ENCODE measurements at places on chromosomes 7 and 10. TPM values are rescaled to one million over a fixed set of nuclear protein-coding genes. Genes with fewer than 3 reads are reported as not detected.

Gene TSC22D4
- 47.5 TPM for total RNA-seq

Gene CNNM1
- total RNA-seq: 0.19 TPM

Gene PTPRN2
- 1.3 TPM for total RNA-seq

Gene CNTNAP2
- total RNA-seq: 0.99 TPM

Gene ERVW-1
- total RNA-seq: not detected

Gene ADAM8
- 1.4 TPM for total RNA-seq

Gene PALD1
- total RNA-seq: 5.1 TPM

Gene GPER1
- 3.0 TPM for total RNA-seq

Gene PBLD
- total RNA-seq: 5.1 TPM

DNA sequence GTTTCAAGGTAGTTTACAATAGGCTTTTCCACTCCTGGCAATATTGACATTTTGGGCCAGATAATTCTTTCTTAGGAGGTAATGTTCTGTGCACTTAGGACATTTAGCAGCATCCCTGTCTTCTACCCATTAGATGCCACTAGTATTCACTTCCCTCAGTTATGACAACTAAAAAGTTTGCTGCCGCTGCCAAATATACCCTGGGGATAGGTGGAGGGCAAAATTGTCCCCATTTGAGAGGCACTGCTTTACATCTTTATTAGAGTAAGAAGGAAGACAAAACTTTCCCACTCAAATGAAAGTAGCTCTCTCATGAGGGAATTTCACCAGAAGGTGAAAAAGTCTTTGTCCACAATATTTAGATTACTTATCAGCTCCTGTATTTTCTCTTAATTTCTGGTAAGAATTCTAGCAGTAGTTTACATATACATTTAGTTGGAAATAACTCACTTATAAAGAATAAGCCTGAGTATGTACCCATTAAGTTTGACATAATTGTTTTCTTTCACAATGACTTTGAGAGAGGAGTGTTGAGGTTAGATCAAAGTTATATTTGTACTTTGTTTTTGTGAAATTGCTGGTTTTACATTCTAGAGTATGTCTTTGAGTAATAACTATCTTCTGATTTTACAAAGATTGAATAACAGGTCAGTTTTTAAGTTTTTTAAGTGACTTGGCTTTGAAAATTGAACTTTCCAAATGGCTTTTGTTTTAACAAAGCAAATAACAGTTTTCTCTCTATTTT is 46.0 kb downstream of the HELLS start:
- DNase-seq: no peak

GRCh38 chr10:75712242-75712880 is 280.9 kb downstream of the LRMDA start:
- no peak for DNase-seq

GRCh38 chr10:34147641-34148304 is 667.3 kb downstream of the PARD3 start:
- no peak for DNase-seq

GRCh38 chr7:1329966-1330800 is 97.5 kb downstream of the UNCX start:
- no peak for DNase-seq

DNA sequence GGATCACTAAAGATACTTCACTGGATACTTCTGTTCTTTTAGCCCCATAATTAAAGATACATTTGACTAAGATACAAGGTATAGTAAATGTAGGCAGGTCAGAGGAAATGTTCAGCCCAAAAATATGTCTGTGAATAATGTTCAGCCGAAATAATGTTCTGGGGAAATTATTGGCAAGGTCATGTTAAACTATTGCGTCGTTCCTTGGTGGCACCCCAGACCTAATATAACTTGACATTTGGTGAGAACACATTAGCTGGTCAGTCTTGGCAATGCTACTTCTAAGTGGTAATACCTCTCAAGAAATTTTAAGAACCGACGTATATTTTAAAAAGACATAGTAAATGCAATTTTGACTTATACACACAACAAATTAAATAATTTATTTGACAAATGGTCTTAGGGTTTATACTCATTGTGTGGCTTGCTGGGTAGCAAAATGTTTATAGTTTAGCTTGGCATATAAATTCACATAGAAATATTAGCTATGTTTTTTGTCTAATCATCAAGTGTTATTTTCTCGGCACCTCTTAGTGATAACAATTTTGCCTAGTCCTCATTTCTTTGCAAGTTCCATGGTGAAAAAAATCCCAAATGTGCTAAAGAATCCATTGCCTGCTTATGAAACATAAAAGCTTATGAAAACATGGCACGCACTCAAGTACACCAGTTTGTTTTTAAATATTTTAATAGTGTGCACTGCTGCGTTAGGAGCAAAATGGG is 270.3 kb upstream of the NEBL start:
- DNase-seq: no peak

DNA sequence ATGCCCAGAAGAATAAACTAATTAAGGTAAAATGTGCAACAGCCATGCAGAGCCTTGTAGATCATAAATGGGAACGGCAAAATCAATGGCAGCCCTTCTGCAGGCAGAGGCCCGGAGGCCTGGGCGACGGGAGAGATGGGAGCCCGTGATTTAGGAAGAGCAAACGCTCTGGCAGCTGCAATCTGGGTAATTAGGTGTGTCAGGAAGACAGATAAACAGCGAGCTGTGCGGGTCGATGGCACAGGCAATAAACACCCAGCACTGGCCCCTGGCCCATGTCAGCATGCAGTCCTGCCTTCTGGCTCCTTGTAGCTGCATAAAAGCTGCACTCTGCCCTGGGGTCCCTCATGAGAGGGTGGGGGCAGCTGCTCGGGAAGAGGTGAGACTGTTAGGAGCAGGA is 78.0 kb downstream of the GOLGA7B start:
- DNase-seq: no peak

DNA sequence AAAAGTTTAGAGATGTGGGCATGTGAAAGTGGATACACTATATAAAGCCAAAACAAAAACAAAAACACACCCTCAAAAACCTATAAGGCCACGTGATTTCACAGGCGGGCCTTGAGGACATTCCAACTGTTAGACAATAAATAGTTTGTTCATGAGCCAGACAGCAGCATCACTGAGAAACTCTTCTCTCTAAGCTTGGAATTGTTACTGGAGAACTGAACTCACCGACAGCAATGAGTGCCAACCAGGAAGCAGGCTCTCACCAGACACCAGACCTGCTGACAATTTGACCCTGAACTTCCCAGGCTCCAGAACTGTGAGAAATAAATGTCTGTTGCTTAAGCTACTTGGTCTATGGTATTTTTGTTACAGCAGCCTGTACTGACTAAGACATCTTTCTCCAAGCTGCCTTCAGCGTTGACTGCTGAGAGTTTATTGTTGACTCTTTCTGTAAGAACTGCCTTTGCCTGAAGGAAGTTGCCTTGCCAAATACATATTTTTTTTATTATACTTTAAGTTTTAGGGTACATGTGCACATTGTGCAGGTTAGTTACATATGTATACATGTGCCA is 107.5 kb downstream of the EPDR1 start:
- no peak for DNase-seq

DNA sequence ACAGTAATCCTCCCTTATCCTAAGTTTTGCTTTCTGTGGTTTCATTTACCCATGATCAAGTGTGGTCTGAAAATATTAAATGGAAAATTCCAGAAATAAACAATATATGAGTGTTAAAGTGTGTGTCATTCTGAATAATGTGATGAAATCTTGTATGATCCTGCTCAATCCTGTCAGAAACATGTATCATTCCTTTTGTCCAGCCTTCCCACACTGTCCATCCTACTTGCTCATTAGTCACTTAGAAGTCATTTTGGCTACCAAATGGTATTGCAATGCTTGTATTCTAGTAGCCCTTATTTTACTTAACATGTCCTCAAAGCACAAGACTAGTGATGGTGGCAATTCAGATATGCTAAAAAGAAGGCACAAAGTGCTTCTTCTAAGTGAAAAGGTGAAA is 1211.2 kb upstream of the SORCS1 start:
- no peak for DNase-seq

DNA sequence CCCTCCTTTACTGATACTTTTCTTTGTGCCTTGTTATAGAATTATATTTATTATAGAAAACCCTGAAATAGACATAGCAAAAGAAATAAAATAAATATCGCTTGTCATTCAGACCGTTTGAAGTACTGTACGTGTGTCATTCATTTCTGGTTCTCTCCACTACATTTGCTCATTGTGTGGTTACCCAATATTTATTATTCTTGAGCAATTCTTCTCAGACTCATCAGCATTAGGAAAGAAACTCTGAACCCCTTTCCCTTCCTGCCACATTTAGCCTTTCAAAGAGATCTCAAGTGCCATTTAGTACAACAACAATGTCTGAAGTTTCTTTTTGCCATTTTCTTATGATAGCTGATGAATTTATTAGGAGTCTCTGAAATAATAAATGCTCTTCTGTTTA is 154.1 kb downstream of the KIAA1217 start:
- DNase-seq: no peak

DNA sequence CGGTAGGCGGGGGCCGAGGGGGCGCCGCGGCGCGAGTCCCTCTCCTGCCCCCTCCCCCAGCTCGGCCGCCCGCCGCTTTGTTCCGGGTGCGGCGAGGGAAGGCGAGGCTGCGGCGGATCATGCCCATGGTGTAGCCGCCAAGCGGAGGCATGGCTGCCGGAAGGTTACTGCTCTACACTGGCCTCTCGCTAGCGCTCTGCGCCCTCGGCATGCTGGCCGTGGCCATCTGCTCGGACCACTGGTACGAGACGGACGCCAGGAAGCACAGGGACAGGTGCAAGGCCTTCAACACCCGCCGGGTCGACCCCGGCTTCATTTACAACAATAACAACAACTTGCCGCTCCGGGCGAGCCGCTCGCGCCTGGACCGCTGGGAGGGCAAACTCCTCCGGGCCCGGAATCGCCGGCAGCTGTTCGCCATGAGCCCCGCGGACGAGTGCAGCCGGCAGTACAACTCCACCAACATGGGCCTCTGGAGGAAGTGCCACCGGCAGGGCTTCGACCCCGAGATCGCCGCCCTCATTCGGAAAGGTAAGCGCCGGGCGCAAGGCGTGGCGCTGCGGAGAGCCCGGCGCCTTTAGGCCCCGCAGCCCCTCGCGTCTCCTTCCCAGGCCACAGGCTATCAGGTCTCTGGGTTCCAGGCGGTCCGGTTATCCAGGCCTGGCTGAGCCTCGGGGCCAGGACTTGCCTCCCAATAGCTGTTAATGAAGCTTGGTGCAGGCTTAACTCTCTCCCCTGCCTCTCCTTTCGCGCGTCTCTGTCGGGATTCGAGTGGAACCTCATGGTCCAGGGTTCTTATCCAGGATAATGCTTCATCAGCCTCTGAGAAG is 513 bp downstream of the TMEM178B start:
- DNase-seq: no peak

DNA sequence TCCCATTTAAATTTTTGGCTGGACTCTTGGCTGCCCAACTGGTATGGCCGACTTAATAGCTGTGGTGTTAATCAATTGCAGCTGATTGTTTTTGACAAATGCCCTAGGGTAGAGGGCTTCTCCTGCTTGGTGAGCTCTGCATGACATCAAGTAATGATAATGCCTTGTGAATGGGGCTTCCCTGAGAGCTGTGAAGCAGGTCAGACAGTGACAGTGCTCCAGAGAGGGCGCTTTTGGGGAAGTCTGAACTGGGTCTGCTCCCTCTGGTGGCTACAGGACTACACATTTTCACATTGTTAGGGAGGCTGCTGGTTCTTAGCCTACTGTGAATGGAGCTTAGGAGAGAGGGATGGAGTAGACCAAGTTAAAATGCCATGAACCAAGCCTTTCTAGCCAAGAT is 98.8 kb downstream of the SDK1 start:
- no peak for DNase-seq

DNA sequence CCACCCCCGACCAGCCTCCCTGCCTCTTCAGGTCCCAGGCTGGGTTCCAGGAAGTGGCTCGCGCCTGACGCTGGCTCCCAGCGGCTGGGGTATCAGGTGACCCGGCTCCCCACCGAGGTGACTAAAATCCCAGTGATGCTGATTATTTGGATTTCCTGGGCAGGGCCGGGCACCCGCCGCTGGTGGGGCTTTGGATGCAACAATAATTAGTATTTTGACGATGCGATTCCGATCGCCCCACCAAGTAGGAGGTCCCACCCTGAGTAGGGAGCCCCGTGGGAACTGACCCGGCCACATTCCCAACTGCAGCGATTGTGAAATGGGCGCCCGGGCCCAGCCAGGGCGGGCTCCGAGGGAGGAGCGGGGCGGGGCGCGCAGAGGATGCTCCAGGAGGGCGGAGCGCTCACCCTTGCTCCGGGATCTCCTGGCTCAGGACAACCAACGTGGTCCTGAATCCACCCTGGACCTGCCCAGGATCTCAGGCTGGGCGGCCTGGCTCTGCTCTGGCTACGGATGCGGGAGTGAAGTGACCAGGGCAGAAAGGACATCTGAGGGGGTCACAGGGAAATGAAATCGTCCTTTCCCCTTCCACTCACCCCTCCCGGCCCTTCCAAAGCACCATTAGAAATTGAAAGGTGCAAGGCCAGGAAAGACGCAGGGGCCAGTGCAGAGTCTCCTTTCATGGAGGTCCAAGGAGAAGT is 32.6 kb downstream of the DUSP5 start:
- peak; percentile 66 for DNase-seq

- DNase-seq: no peak
Measured at GRCh38 chr7:114819616-114820362, 102.1 kb upstream of the MDFIC start.

DNA sequence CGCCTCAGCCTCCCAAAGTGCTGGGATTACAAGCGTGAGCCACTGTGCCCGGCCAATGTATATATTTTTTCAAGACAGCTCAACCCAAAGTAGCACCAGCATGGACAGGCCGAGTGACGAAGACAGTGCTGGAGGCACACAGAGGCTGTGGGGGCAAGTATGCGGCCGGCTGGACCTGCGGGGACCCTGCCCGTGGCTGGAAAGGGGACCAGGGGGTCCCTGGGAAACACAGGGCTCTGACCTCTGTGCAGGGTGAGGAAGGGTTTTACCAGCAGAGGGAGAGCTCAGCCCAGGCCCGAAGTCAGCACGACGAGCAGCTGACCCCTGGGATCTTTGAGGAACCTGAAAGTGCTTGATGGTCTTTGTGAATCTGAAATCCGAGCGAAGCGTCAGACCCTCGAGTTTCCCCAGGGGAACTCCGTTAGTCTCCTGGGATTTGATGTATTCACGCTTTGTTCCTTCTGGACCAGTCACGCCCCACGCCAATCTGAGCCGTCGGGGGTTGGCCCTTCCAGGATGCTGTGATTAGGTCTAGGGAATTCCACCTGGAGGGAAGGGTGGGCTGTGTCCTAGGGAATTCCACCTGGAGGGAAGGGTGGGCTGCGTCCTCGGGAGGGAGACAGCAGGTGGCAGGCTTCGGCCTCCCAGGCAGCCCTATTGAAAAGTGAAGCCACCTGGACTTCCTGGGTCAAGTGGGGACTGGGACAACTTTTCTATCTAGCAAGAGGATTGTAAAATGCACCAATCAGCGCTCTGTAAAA is 10.9 kb upstream of the ZFAND2A start:
- DNase-seq: no peak

- DNase-seq: no peak
Measured at GRCh38 chr10:35004651-35005050, 85.5 kb downstream of the CUL2 start.

Data from left ventricle myocardium inferior (tissue), 1 donor.